ENCODE measurements at places on chromosomes 2 and 18.

GRCh38 chr18:79912409-79912991 lies 39.0 kb downstream of the SLC66A2 start:
- peak; percentile 55 for DNase-seq

DNA sequence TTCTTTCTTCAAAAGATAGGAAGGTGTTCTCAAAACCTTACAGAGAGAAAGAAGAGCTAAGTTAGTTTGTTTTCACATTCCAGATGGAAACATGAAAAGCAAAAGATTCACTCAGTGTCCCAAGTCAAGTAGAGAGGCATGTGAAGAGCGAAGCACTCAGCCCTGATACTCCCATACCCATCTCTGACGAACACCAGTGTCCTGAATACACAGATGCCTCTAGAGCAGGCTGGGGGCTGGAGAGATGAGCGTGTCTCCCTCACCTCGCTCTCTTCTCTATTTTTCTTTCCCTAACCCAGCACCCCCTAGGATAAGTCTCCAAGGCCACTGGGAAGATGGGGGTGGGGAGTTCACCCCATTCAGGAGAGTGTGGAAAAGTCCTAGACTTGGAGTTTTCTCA lies 227.8 kb downstream of the TMEM163 start:
- no peak for DNase-seq

- no peak for DNase-seq
Observed at GRCh38 chr2:239158641-239159475, 242.0 kb downstream of the HDAC4 start.

GRCh38 chr2:144261336-144261735 lies 258.6 kb downstream of the ZEB2 start:
- DNase-seq = no peak

- no peak for DNase-seq
Observed at GRCh38 chr2:132560562-132560961, 109.4 kb downstream of the LYPD1 start.

DNA sequence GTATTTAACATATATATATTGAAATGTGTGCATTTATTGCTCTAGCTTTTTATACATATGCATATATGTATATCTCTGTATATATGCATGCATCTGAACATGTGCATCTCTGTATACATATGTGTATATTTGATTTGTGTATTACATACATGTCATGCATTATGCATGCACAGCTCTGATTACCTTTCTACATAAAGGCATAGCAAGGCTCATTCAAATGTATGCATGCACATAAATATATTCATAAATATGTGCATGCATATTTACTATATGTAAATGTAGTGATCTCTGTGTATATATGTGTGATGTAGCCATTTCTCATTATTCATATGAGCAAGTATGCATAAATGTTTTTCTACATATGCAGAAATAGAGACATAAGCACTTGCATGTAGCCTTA lies 64.6 kb downstream of the TRIB2 start:
- no peak for DNase-seq

GRCh38 chr2:131046918-131047652 lies 46.2 kb downstream of the FAM168B start:
- DNase-seq = peak; percentile 43

GRCh38 chr2:112690853-112691401 lies 29.9 kb upstream of the NT5DC4 start:
- DNase-seq = peak; percentile 66

DNA sequence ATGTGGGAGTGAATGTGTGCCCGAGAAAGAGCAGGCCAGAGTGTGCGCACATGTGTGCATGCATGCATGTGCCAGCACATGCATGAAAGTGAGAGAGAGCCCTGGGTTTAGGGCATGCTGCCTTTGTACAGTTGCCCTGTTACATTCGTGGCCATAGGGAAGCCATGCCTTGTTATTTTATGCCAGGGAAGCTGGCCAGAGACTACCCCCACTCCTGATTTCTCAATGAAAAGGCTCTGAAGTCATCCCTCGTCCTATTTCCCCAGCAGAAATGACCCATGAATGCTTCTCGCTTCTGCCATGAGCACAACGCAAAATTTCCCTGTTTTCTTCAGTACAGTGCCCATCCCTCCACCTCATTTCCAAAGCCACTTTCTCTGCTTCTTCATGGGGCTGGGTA lies 143.0 kb downstream of the CELF4 start:
- no peak for DNase-seq

DNA sequence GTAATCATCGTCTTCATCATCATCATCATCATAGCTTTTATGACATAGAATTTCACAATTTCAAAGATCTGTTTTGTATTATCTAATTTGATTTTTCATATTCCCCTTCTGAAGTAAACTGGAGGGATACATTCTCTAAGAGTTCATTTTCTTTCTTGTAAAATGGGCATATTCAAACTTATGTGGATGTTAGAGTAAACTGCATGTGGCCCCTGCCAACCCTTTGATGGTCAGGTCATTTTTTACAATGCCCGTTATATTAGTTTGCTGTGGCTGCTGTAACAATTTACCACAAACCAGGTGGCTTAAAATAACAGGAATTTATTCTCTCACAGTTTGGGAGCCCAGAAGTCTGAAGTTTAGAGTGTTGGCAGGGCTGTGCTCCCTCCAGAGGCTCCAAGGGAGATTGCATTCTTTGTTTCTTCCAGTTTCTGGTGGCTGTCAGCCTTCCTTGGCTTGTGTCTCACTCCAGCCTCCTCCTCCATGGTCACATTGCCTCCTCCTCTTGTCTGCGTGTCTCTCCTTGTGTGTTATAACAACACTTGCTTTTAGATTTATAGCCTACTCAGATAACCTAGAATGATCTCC lies 127.5 kb upstream of the MMADHC start:
- peak; percentile 47 for DNase-seq

GRCh38 chr2:28506112-28506910 lies 10.5 kb downstream of the PLB1 start:
- DNase-seq = no peak

DNA sequence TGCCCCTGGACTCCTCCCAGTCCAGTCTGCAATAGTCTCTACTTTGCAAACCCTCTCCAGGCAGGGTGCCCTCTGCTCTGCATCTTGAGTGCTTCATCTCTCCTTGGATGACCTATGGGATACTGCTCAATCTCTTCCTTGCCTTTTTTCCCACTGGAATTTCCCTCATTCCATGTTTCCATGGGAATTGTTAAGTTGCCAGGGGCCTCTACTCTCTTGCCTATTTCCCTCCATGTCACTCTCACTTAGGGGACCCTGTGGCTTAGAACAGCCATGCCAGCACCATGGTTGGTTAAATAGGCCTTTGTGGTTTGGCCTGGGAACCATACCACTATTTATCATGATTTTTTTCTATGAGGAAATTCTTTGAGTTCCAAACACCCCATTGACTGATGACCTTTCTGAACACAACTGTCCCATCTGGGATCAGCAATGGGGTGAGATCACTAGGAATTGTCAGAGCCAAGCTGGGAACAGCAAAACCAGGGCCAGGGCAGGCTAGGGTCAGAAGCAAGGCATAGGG lies 91.4 kb upstream of the RBMS1 start:
- DNase-seq = peak; percentile 38

GRCh38 chr2:24745825-24746224 lies 47.4 kb downstream of the PTRHD1 start:
- no peak for DNase-seq

GRCh38 chr2:135909976-135910375 lies 33.7 kb upstream of the MCM6 start:
- DNase-seq = peak; percentile 62

DNA sequence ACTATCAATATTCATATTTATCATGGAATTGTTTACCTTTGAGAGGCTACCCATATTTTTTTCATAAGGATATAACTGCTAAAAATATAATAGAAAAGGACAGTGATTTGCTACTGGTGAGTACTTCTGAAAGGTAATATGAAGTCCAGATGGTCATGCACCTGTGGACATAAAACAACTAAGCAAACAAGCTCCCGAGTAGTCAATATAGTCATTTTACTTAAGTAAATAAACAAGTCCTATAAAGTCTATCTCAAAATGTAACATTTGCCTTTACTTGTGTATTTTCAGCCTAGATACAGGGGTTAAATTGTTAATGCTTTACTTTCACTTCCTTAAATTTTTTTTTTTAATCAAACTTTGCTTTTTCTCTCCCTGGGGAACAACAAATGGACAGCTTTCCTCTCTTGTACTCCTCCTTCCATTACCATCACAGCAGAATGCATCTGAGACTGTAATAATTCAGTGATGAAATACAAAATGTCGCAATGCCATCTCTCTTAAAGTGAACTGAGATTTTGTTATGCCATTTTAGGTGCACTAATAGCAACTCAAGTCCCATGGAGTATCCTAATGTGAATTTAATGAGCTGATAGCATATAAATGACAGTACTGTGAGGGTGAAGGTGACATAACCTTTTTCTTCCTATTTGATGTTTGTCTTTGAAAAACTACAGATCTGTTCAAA lies 1325.4 kb upstream of the ZEB2 start:
- DNase-seq = peak; percentile 61

- no peak for DNase-seq
Observed at GRCh38 chr2:18671363-18671762, 82.0 kb upstream of the NT5C1B start.

DNA sequence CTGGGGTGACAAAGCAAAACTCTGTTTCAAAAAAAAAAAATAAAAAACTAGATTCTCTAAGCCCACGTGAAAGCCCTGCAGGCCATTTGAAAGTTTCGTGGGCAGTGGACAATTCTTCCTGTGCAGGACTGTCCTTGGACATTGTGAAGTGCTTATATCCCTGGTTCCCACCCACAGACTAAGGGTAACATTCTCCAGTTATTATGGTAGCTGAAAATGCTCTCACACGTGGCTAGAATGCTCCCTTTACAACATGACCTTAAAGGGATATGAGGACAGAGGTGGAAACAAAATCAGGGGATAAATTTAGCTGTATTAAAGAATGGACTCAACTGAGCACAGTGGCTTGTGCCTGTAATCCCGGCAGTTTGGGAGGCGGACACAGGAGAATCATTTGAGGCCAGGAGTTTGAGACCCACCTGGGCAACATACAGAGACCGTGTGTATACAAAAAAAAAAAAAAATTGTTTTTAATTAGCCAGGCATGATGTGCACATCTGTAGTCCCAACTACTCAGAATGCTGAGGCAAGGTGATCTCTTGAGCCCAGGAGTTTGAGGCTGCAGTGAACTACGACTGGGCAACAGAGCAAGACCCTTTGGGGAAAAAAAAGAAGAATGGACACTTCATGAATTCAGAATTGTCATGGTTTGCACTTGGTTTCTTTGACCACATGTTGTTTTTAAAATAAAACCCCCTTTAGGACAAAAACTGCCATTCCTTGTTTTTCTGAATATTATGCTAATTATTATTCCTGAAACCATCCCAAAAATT lies 167.9 kb downstream of the MGAT5 start:
- no peak for DNase-seq

DNA sequence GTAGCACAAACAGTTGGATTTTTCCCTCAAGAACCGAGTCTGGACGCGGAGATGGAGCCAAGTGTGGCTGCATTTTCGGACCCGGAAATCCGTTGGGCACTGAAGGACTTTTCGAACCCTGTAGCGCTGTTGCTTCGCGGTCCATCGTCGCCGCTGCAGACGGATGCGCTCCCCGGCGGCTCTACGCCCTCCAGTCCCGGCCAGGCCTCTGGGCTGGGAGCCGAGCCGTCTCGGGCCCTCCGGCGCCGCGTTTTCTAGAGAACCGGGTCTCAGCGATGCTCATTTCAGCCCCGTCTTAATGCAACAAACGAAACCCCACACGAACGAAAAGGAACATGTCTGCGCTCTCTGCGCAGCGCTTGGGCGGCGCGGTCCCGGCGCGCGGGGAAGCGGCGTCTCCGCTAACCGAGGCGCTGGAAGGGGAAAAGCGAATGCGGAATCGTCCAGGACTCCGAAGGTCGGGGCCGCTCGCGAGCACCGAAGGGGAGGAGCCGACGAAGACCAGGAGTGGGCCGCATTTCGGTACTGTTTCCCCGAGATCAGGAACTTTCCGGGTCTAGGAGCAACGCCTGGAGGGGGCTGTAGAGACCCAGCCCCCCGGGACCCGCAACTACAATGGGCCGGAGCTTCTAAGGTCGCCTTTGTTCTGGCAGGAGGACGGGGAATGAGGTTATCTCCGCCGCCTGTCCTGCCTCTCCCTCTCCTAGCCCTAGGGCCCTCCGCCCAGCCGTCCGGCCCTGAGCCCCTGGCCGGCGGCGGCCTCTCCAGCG lies 3.2 kb downstream of the EMX1 start:
- DNase-seq = no peak

GRCh38 chr18:36758623-36759022 lies 70.2 kb downstream of the TPGS2 start:
- DNase-seq = no peak

- no peak for DNase-seq
Observed at GRCh38 chr2:12352889-12353288, 363.8 kb upstream of the TRIB2 start.

GRCh38 chr2:37367310-37367709 lies 22.9 kb downstream of the QPCT start:
- DNase-seq = peak; percentile 15

- DNase-seq = no peak
Observed at GRCh38 chr2:120984452-120985173, 248.9 kb downstream of the GLI2 start.

GRCh38 chr2:53174539-53174938 lies 593.1 kb upstream of the CHAC2 start:
- no peak for DNase-seq

DNA sequence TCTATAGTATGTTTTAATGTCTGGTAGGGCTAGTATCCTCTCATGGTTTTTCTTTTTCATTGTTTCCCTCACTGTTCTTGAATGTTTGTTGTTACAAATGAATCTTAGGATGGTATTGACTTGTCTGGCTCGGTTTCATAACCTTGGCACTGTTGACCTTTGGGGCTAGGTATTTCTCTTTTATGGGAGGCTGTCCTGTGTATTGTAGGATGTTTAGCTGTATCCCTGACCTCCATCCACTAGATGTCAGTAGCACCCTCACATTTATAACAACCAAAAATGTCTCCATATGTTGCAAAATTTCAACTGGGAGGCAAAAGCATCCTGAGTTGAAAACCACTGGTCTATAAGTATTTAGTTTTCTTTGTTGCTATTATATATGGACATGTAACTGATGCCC lies 7.0 kb upstream of the AOX1 start:
- DNase-seq = peak; percentile 28

DNA sequence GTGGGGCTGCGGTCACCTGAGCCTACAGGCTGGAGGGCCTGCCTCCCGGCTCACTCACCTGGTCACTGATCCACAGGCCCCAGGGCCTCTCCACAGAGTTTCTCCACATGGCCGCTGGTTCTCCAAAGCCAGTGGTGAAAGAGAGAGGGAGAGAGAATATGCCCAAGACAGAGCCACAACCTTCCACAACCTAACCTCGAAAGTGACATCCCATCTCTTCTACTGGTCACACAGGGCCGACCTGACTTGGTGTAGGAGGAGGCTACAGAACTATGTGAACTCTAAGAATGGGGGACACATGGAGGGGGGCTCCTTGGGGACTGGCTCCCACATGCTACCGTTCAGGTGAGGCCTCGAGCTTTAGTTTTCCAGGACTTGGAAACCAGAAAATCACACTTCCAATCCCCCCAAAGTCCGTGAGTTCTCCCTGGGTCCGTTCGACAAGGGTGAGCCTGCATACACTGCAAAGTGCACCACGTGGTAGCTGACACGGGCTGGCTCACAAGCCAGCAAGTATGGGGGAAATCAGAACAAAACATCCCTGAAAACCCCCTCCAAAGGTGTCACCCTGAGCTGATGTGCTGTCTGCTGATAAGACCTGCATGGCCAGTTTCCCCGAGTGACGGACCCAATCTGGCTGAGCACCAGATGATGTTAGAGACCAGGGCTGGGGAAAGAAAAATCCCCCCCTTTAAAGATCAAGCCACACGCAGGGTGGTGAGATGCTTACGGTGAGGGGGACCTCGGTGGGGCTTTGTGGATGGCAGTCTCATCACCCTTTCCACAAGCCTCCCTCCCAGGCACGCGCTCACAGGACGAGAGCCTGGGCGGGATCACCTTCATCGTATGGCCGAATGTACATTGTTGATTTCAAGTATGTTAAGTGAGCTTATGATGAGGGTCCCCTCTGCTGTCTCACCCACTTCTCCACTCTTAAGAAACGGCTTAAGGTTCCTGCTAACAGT lies 54.2 kb upstream of the SEMA4C start:
- DNase-seq = no peak

Data from fibroblast of gingiva (primary cell).